ENCODE measurements at places on chromosomes 13 and 19.
A peak's percentile ranks its signal among the peaks of the same experiment; 100 is the strongest.

- no peak for DNase-seq
Measured at GRCh38 chr13:80618781-80619180, 277.9 kb upstream of the SPRY2 start.

GRCh38 chr13:74243637-74244526 is 109.7 kb upstream of the KLF12 start:
- DNase-seq: no peak

DNA sequence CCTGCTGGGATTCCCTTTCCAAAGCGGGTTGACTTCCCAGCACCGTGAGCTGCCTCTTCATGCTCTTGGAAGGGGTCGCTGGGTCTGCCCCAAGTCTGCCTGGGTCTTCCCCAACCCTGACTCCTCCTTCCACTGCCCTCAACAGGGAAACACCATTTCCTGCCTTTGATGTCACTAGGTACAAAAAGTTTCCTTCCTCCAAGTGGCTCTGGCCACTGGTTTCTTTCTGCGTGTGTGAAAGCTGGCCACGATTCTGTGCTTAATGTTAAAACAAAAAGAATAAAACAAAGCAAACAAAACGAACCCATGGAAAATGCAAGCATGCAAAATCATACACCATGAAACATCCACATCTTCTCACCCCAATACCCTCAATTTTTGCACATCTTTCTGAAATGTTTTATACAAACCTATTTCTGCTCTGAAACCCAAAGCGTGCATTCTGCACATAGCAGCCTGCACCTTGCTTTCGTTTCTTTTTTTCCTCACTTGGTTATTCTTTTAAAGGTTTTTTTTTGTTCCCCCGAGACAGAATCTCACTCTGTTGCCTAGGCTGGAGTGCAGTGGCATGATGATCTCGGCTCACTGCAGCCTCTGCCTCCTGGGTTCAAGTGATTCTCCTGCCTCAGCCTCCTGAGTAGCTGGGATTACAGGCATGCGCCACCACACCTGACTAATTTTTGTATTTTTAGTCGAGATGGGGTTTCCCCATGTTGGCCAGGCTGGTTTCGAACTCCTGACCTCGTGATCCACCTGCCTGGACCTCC is 12.5 kb upstream of the TNFSF9 start:
- DNase-seq: peak; percentile 34

DNA sequence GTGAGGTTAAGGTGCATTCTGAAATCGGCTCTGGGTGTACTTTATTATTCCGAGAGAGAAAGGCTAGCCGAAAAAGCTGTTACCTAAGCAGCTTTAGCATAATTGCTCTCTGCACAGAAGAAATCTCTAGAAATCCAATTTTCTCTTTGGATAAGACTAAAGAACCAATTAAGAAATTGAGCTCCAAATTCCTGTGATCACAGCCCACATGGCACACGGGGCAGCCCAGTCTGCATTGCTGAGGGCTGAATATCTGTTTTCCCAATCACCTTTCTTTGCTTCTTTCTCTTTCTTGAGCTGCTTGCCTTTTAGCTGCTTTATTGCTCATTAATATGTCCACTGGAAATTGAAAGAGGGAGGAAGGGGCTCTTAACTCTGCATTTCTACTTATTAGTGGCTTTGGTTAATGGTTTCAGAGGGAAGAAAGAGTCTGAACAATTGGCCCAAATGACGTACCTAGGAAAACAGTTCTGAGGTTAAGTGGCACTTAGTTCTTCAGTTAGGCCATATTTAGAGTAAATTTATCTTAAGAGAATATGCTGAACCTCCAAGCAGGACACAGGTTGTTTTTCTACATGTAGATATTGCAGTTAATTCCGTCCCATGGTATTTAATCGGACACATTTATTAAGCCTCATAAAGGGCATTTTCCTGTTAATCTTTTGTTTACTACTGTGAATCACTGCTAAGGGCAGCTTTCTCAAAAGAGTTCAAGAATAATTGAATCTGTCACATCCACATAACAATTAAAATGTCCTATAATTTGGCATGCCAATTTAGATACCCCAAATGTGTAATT is 265.7 kb downstream of the ABCC4 start:
- no peak for DNase-seq

DNA sequence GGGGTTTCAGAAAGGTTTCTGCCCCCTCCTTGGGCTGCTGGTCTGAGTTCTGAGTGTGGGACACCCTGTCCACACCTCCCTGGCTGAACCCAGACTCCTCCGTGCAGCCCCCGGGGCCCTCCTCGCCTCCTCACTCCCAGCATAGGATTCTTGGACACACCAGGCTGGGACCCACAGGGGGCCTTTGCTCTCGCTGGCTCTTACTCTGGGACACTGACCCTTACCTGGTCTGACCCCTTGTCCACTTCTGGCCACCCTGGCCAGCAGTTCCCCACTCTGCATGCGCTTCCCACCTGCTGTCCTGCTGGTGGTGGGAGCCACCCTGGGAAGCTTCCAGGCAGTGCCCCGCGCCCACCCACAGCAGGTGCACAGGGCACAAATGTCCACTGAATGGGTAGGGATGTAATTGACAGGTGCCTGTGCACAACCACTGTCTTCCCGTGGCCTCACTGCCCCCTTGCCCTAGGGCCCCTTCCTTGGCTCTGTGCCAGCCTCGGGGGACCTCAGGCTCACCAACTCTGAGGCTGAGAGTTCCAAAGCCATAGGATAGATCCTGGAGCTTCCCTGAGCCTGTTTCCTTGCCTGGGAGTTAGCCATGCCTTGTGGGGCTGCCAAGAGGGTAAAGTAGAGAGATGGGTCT is 7.0 kb upstream of the SLC25A42 start:
- no peak for DNase-seq

GRCh38 chr19:33662391-33663092 is 40.8 kb downstream of the CHST8 start:
- no peak for DNase-seq

DNA sequence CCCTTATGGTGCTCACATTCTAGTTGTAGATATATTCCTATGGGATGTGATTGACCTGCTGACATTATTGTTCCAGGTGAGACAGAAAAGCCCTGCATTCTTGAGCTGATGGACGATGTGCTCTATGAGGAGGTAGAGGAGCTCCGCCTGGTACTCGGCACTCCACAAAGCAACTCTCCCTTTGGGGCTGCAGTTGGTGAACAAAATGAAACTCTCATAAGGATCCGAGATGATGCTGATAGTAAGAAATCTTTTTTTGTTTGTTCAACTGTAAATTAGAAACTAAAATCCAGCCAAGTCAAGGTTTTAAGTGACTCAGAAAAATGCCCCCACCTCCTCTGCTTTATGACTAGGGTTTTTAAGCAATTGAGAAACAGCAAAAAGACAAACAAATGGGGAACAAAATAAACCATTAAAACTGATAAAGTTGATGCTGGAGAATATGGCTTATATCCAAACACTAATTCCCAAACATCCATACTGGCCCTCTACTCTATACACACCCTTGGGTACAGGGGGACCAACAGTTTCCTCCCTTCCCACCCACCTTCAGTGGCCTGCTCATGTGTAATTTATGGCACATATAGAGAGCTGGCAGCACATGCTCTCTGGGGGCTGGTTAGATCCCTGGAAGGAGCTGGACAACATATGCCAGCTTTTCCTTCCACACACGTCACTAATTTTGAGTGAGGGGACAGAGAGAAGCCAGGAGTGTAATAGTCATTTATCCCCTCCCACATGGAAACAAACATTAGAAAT is 139.6 kb downstream of the STOML3 start:
- no peak for DNase-seq

GRCh38 chr13:36862002-36862685 is 43.1 kb downstream of the RFXAP start:
- DNase-seq: no peak

DNA sequence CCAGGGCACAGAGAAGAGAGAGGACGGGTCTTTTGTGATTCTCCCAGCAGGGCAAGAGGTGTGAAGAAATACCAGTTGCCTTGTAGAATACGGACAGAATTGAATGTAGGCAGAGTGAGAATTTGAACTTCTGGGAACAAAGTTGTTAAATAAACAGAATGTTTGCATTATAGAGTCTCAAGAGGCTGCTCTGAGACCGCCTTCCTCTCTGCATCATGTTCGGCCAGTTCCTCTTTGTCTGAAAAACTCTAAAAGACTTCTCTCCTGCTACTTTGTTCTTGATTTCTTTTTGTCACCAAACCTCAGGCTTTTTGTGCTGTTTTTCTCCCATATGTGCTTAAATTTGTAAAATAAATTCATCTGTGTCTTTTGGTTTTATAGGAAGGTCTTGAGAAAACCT is 256.4 kb downstream of the DLEU7 start:
- no peak for DNase-seq

- DNase-seq: no peak
Measured at GRCh38 chr13:41577436-41577835, 120.1 kb downstream of the RGCC start.

DNA sequence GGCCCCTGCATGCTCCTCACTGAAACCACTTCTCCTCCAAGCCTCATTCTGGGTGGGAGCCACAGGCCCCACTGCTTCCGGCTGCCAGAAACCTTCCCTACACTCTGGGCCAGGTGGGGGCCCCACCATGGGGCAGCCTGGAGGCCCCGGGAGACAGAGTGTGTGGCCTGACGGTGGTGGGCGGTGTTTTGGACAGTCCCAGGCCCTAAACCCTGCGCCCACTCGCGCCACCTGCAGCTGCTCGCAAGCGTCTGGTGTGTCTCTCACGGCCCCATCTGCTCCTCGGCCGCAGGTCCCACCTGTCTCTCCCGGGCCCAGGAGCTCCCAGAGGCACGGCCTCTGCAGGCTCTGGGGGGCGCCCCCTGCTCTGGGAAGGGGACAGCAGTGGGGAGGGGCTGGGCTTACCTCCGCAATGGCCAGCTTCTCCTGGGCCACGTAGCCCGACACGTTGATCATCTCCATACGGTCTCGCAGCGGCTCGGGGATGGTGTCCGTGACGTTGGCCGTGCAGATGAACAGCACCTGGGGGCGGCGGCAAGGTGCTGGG is 5.6 kb downstream of the RPL36 start:
- DNase-seq: no peak

DNA sequence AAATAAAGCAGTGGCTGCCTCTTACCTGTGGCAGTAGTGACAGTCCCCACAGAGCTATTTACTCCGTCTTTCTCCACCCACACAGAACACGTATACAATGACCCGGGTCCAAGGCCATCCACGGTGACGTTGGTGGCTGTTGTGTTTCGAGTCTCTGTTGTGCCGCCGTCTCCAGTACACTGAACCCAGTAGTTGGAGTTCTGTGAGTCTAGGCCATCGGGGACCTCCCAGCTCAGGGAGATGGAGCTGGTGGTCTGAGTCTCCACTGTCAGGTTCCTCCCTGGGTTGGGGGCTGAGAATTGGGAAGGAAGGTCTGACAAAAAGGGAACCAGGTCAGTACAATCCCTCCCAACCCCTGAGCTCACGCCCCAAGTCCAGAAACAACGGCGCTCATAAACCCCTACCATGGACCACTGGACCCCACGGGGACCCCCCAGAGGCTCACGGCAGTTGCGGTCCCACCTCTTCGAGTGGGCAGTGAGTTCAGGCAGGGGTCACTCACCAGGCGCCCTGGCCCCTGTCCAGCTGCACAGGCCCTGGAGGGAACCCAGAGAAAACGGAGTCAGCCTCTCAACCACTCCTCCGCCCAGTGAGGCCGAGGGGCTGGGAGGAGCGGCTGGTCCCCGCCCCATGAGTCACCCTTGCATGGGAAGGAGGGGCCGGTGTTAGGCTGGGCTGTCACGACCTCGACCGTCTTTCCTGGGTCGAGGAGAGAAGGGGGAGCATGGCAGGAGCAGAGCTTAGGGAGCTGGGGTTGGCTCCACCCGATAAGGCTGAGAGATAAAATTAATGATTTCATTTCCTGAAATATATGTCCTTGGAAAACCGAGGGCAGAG is 2.4 kb downstream of the PTPRH start:
- peak; percentile 76 for DNase-seq

DNA sequence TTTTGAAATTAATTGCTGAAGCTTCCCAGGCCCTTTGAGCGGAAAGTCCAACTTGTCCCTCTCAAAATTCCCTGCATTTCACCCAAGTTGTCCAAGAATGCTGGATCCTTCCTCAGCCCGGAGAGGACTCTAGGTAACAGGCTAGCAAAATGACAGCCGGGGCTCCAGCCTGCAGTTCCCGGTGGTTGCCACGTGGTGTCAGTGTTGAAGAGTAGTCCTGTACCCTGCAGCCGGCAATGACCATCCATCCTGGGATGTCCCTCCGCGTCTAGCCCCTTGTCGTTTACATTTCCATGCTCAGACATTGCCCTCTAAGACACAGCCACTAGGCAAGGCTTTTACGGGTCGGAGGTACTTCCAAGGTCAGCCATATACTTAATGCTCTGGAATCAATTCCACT is 31.4 kb upstream of the MTIF3 start:
- peak; percentile 64 for DNase-seq

DNA sequence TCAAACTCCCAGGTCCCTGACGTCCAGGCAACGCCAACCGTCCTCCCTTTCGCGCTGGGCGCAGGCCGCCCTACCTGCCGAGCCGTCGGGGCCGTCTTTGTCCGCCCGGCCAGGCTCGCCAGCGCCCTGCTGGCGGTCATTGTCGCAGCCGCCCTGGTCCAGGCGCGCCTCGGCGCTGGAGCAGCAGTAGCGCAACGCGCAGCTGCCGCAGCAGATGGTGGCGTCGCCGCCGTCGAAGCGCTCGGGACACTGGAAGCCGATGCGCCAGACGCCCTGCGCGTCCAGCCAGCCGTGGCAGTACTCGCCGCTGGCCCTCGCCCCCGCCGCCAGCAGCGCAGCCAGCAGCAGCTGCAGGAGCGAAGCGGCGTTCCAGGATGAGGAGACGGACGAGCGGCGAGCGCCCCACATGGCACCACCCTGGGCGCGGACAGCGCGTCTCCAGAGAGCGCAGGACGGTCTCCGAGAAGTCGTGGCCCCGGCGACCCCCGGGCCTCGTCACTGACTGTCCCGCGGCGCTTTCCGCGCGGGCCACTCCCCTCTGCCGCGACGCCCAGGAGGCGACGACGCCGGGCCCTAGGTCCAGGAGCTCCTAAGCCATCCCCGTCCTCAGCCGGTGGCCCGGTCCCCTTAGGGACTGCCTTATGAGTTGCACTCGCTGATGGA is 1.1 kb downstream of the SHISA2 start:
- peak; percentile 9 for DNase-seq

DNA sequence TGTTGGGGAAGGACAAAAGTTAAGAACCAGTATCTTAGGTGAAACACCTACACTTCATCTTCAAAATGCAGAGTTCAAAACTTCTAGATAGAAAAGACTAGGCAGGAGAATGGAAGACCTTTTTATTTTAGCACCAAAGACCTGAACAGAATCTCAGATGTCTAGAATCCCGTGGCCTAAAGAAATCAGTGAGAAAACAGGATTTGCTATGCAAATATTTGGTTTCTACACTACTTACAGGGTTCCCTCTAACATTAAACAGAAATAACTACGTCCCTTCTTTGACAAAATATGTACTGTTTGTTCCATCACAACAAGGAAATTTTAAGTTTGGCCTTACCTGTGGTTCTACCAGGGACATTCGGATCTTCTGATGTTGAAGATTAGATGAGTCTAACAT is 21.5 kb downstream of the DIS3 start:
- DNase-seq: no peak

GRCh38 chr19:13693889-13694288 is 70.4 kb upstream of the MRI1 start:
- DNase-seq: no peak

DNA sequence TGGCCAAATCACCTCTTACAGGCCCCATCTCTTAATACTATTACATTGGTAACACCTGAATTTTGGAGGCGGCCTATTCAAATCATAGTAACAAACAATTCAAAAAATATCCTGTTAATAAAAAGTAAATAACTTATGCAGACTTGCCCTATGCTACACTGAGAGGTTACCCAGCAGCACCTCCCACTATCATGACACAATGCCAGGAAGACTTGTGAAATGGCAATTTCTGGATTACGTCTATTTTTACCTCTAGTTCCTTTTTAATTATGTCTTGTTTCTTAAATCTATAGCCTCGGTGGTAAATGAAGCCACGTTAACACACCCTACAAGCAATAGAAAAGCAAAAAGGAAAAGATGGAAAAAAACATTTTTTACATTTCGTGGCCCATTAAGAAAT is 6.2 kb upstream of the DZIP1 start:
- DNase-seq: no peak

Measured in activated CD4-positive, alpha-beta T cell treated with anti-CD3 and anti-CD28 coated beads for 48 hours (primary cell).